M059J (cell line): ENCODE measurements at places on chromosomes 12 and 14.

- no peak for DNase-seq
Observed at GRCh38 chr14:70391493-70392391, 25.1 kb downstream of the SYNJ2BP start.

DNA sequence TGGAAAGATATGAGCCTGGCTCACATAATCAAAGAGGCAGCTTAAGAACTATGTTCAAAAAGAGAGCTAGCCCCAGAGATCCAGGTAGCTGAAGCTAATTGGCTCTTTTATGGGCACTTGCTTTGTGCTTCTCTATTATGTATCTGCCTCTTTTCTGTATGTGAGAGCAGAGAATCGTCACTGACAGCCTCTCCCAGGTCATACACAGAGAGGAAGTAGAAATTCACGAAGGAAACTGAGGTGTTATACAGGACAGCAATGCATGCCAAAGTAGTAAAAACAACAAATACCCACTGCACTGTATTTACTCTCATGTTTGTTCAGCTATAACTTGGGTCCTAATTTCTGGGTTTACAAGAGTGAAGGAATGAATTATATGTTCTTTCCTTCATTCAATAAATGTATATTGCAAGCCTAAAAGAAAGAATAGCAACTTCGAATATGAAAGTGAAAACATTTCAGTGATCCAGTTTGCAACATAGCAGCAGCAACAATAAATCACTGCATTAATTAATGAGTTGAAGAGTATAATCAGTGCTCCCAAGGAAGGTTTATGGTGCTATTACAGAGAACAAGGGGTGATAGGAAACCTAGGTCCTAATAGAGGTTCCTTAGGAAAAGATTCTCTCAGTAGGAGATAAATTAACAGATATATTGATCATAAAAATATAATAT, 47.1 kb upstream of the ATXN7L3B start:
- DNase-seq = no peak

- DNase-seq = peak; percentile 40
Observed at GRCh38 chr12:99043319-99043914, 398.3 kb downstream of the APAF1 start.

DNA sequence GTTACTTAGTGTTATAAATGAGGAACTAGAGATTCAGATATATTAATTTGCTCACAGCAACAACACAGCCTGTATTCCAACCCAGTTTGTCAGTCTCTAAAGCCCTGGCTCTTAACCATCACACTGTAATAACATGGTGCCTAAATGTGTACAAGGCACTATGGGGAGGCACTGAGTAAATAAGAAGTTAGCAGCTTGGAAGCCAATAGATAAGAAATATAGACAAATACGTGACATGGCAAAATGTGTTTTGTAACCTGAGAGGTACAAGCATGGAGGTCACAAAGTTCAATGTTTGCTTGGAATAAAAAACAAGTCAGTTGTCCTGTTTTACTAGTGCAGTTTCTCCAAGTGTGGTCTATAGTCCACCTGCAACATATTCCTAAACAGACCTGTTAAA, 16.3 kb upstream of the SLCO1A2 start:
- DNase-seq = no peak

- no peak for DNase-seq
Observed at GRCh38 chr12:32080435-32080834, 26.2 kb upstream of the BICD1 start.

GRCh38 chr12:71297930-71298329, 140.1 kb upstream of the TSPAN8 start:
- no peak for DNase-seq

DNA sequence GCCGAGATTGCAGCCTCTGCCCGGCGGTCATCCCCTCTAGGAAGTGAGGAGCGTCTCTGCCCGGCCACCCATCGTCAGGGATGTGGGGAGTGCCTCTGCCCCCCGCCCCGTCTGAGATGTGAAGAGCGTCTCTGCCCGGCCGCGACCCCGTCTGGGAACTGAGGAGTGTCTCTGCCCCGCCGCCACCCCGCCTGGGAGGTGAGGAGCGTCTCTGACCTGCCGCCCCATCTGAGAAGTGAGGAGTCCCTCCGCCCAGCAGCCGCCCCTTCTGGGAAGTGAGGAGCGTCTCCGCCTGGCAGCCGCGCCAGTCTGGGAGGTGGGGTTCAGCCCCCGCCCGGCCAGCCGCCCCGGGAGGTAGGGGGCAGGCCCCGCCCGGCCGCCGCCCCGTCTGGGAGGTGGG, 544.0 kb downstream of the CCER1 start:
- DNase-seq = no peak

DNA sequence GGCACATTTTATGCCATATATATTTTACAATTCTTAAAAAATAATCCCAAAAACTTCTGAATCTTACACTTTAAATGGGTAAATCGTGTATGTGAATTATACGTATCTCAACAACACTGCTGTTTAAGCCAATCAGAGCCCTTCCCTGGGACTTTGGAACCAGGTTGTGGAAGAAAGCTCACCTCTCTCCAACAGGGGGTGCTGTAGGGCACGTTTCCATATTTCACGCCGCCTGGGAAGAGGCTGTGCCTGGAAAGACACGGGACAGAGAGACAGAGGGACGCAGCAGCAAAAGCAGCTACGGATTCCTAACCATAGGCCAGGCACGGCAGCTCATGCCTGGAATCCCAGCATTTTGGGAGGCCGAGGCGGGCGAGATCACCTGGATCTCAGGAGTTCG, 29.4 kb upstream of the FBRSL1 start:
- no peak for DNase-seq

DNA sequence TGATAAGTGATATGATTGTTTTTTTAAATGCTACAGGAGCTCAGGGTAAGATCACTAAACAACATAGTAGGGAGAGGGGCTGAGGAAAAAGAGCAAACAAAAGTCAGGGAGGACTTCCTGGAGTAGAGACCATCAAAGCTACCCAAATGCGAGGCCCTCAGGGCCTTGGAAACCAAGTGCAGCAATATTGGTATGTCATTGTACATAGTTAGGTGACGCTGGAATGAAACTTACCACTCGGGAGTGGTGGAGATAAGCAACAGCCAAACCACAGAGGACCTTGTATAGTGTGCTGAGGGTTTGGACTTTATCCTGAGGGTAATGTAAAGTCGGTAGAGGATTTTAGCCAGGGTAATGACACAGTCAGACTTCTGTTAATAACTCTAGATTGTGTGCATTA, 13.8 kb downstream of the KITLG start:
- DNase-seq = peak; percentile 69

- peak; percentile 63 for DNase-seq
Observed at GRCh38 chr12:86249851-86250250, 6.3 kb downstream of the MGAT4C start.

DNA sequence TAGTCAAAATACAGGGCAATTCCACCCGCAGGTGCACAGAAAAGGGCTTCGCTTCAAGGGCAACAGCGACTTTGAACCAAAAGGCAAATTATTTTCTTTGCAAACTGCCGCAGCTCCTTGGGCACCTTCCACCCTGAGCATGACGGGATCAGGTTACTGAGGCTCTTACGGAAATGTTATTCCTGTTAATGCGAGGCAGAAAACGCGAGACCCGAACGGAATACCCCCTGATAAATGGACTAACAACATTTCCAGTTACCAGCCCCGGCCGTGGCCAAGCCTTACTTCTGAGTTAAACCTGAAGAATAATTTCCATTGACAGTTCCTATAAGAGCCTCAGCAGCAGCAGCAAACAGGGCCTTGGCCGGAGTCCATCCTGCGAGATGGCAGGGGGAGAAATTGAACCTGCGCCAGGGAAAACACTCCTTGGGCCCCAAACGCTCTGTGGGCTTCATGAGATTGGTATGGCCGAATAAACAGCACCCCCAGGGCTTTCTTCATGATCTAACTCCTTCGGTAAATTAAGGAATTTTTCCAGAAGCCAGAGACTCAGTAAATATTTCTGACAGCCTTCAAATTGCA, 70.0 kb upstream of the DICER1 start:
- peak; percentile 40 for DNase-seq

DNA sequence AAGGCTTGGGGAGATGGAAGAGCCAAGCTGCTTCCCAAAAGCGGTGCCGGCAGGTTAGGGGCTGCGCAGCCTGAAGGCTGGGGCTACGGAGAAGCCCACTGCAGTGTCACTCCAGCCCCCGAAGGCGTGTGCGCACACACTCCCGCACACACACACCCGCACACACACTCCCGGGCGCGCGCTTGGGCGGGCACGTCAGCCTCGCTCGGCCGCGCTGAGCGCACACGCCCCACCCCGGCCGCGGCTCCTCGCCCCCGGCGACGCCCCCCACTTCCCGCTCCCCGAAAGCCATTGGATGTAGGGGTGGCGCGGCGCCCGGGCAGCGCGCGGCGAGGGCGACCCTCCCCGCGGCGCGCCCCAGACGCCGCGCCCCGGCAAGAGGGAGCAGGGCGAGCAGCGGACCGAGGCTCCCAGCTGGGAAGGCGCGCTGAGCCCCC, at the start of gene KCNK10:
TSS of gene KCNK10 (minus strand) at position 184 of the 437 bp plus-strand sequence. CDS start 471 bp downstream, outside the sequence.
- DNase-seq = no peak

DNA sequence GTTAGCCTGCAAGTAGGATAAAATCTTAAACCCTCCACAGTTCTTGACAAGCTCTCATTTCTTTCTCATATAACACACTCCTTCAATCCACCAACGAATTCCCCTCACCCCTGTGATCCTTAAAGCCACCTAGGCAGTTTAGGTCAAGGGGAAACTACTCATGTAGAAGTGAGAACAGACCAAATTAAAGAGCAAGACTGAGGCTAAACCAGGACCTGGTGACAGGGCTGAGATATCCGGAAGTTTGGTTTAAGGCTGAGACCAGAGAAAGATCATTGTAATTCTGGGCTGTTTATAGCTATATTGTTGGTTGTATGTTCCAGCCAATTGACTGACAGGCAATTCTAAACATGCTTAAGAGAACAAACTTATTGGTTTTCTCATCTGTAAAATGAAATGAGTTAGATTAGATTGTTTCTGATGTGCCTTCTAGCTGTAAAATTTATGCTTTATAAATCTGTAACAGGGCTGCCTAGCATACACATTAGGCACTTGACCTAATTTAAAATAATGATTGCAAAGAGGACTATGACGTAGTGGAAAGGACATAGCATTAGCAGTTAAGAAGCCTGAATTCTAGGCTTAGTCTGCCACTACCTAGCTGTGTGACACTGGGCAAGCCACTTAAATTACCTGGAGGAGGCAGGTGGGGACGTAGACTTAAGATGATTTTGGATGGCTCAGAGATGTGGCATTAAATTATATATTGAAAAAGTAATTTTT, 53.9 kb upstream of the PTGR2 start:
- no peak for DNase-seq

DNA sequence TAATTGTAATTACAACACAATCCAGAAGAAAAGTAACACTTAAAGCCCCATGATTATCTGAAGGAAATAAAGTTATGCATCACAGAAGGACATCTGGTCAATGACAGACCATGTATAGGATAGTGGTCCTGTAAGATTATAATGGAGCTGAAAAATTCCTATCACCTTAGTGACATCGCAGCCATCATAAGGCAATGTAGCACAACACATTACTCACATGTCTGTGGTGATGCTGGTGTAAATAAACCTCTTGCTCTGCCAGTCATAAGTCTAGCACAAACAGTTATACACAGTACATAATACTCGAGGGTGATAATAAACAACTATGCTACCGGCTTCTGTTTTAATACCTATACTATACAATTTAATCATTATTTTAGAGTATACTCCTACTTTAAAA, 11.2 kb downstream of the ATG2B start:
- peak; percentile 26 for DNase-seq

- DNase-seq = no peak
Observed at GRCh38 chr12:34393821-34394150, 371.5 kb downstream of the ALG10 start.

DNA sequence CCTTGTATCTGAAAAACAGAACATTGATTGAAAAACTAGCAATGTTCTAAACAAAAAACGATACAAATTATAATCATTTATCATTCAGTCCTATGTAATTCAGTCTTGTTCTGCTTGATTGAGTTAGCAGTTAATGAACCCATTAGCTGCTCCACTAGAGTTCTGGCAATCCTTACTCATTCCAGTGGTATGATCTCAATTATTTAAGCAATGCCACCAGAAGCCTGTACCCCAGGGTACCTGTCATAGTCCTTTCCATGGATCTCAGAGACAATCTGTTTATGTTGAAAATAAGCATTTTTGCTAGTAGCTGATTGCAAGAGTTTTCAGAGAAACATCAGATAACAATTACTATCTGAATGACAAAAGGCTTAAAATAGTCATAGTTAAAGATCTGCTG, 115.9 kb downstream of the UNC79 start:
- no peak for DNase-seq

- peak; percentile 79 for DNase-seq
Observed at GRCh38 chr12:53048033-53048779, 1.7 kb upstream of the TNS2 start.

GRCh38 chr12:68614105-68614679, 3.5 kb downstream of the RAP1B start:
- no peak for DNase-seq

DNA sequence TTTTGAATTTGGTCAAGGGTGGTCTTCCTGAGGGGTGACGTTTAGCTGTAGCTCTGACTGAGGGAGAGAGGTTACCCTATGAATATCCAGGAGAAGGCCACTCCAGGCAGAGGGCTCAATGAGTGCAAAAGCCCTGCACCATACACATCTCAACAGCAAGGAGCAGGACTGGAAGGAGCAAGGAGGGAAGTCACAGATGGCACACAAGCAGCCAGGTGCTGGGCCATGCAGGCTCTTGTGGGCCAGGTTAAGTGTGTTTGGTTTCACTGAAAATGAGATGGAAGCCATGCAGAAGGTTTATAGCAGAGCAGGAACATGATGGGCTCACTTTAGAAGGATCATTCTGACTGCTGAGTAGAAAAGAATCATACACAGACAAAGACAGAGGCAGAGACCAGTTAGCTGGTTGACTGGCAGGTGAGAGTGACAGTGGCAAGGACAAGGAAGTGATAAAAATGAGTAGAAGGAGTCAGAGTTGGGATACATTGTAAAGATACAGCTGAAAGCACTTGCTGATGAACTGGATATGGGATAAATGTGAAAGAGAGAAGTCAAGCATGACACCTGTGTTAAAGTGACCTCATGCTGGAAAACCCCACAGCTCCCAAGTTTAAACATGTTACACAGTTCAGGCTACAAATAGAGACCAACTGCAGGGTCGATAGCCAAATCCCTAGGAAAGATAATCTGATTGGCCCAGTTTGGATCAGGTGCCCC, 81.2 kb downstream of the PRKD1 start:
- DNase-seq = peak; percentile 15

- DNase-seq = no peak
Observed at GRCh38 chr14:100683578-100683977, 43.1 kb upstream of the DLK1 start.

DNA sequence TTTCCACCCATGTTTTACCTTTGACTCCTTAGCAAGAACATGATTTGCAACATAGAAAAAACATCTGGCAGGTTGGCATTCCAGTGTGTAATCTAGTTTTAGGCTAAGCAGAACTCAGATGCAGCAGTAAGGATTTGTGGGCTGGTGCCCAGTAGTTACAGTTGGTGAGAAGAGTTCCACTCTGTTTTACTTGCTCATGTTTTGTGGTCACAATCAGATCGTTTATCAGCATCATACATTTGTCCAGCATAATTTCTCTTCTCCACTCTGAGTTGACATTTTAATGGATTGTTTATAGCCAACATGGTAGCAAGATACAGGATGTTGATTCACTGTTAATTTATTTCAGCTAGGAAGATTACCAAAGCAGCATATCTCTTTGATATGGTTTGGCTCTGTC, 120.0 kb downstream of the PDE6H start:
- peak; percentile 7 for DNase-seq
